ENCODE measurements at places on chromosomes 11 and 22.

- DNase-seq, result no peak
These were observed 18.9 kb downstream of the FGF3 start for GRCh38 chr11:69800278-69800677.

DNA sequence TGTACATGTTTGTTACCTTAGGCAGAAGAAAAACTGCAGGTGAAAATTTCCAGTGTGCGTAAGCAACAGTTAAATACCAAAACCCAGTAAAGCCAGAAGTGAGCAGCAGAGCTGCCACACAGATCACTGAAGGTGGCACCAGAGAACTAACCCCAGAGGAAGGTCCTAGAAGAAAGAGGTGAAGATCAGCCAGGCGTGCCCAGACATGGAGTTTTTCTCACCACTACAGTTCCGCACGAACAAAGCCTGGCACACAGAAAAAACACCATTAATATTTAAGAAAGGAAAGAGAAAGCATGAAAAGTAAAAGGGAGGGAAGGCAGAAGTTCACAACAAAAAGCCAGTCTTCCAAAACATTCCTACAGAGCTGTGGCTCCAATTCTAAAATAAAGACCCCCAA lies 60.7 kb downstream of the STK33 start:
- peak; percentile 62 for DNase-seq

DNA sequence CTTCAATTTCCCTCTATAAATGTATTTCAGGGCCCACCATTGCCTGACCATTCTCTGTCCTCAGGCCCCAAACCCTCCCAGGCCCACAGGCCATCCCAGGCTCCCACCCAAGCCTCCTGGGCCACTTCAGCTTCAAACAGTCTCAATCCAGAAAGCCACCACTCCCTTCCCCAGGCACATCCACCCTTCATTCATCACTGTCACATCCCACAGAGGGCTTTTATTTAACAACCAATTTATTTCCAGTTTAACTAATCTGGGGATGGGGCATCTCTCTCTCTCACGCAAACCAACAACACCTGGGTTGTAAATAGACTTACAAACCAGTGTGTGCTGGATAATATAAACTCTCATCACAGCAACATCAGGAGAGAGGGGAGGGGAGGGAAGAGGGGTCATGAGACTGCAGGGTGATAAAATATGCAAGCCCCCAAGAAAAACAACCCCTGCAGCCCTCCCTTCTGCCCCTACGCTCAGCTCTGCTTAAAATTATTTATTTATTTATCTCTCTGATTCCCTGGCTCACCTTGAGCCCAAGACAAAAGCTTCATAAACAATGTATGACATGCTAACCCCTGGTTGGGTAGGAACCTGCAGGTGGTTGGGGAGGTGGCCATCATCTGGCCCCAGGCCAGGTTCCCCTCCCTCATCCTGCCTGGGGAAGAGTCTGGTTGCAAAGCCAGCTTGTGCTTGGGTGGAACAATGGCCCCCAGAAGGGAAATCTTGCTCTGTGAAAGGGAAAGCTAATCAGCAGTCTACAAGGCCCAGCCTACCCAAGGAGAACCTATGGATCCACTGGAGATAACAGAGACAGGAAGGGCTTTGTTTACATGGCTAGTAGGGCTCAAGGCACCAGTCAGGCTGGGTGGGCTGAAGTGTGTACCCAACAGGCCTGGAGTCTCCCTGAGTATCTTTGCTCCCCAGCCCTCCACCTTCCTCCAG lies 359.2 kb downstream of the BUD13 start:
- no peak for DNase-seq

GRCh38 chr11:24163841-24164240 lies 333.0 kb upstream of the LUZP2 start:
- DNase-seq, result no peak

DNA sequence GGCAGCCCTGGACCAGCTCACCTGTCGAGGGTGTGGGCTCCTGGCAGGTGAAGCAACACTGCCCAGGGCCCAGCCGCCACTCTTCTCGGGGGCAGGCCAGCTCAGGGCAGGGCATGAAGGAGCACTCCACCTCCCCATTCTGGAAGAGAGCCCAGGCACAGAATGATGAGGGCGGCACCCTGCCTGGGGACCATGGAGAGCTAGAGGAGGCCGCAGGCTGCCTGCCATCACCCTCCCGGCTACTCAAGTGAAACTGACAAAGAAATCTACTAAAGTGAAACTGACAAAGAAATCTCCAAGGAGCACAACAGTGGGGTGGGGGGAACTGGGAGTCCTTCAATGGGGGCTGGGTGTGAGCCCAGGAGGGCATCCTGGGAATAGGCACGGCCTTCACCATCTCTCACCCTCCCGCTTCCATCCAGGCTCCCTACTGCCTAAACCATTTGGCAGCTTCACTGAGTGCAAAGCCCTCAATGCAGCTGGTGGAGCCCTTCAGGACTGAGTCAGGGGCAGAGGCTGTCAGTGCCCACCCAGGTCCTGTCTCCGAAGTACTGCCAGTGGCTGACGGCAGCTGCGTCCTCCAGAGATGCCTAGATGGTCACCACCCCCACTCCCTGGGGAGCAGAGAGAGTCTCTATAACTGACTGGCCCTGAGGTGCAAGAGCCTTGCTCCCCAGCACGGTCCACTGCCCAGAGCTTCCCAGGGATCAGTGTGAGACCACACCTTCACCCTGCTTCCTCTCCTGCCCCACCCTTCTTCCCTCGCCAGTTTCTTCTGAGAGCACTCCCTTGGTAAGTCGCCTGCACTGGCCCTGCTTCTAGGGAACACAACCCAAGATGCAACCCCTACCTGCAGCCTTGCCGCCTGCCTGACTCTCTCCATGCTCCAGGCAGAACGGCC lies 21.7 kb downstream of the VWCE start:
- DNase-seq, result no peak

DNA sequence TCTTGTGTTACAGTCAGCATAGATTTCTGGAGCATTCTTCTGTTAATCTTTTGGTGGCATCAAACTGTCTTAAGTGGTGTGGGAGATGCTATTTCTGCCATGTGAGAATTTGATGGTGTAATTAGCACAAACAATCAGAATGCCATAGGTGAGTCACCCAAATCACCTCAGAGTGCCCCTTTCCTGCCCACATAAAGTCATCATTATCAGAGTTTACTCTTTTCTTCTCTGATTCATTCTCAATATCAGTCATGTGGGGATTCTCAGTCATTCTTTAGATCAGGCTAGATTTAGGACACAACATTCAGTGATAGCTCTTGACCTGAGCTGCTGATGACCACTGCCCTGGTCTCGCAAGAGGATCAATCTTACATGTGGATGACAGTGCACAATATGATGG lies 23.7 kb upstream of the MS4A6A start:
- no peak for DNase-seq

- DNase-seq, result no peak
These were observed 72.8 kb downstream of the TP53I11 start for GRCh38 chr11:44877571-44878497.

GRCh38 chr11:72609476-72609875 lies 64.7 kb downstream of the PDE2A start:
- no peak for DNase-seq

GRCh38 chr22:44448271-44448830 lies 49.7 kb downstream of the RTL6 start:
- peak; percentile 10 for DNase-seq

DNA sequence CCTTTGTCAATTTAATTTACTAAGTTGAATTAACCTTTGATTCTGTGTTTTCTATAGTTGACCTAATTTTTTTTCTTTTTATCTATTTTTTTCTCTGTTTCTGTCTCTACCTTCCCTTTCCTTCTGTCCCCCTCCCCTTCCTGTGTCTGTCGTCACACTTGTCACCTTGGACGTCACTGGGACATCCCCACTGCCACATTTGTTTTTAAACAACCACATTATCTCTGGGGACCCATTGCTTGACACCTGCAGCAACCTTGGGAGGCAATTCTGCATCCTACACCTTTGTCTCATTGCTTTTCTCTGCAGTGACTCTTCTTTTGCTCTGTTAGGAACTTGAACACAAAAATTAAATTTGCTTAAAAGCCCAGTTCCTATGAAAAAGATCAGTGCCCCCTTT lies 51.8 kb upstream of the TTC12 start:
- no peak for DNase-seq

GRCh38 chr11:50170115-50170514 lies 137.4 kb downstream of the OR4C45 start:
- DNase-seq, result no peak

- no peak for DNase-seq
These were observed 2.6 kb downstream of the TMPRSS4 start for GRCh38 chr11:118079491-118079890.

All from NAMALWA (cell line).